Stimulated activated CD8-positive, alpha-beta memory T cell treated with anti-CD3 and anti-CD28 coated beads, Interleukin-4, amount 100 ng/mL, for 24 hours (primary cell): ENCODE measurements at places on chromosomes 2 and 18.

DNA sequence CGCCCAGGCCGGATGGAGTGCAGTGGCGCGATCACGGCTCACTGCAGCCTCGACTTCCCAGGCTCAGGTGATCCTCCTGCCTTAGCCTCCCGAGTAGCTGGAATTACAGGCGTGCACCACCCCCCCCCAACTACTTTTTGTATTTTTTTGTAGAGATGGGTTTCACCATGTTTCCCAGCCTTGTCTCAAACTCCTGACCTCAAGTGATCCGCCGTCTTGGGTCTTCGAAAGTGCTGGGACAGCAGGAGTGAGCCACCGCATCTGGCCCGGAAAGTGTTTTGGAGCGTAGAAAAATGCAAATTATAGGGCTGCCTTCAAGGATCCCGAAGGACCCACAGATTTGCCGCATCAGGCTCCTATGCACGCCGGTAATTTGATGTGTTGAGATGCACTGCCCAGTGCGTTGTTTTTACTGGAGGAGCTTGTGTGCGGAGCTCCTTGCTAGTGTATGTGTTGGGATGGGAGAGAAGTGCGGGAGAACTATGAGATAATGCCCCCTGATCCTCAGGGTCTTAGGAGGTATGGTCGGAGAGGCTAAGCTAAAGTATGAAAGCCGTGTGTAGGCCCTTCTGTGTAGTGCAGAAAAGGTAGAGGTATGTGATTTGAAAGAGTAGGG, 1.2 kb upstream of the CLASP1 start:
- no peak for DNase-seq

DNA sequence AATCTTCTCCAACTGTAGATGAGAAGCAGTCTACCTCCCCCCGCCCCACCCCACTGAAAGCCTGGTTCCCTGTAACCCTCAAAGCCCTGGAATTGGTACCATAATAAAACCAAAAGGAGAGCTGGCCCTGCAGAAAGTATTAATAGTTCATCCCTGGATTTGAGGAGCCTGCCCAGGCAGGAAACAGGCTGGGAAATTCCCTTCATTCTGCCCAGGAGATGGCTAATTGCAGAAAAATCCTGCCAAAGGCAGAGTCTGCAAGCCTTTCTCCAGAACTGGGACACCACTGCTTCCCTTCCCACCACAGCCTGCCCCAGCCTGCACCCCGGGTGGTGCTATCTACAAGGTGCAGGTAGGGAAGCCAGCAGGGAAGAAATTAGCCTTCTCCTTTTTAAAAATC, 16.3 kb downstream of the GKN2 start:
- DNase-seq: no peak

DNA sequence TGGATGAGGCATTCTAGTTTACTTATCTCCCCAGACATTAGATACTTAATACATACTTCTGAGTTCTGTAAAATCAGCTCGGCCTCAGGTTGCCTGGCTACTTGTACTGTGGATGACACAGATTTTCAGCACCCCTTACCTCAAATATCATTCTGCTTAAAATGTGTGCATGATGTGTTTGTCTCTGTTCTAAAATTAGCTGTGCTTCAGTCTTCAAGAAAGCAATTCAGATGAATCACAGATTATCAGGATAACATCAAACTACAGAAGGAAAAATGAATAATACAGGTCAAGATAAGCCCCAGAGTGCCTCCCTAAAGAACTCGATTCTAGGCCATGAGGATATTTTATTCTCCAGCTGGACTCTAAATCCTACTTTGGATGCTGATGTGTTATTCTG, 21.3 kb upstream of the MAPRE2 start:
- no peak for DNase-seq

- DNase-seq: no peak
Observed at GRCh38 chr2:124450481-124450880, 425.4 kb downstream of the CNTNAP5 start.

GRCh38 chr2:145207884-145208283, 688.0 kb upstream of the ZEB2 start:
- DNase-seq: no peak

DNA sequence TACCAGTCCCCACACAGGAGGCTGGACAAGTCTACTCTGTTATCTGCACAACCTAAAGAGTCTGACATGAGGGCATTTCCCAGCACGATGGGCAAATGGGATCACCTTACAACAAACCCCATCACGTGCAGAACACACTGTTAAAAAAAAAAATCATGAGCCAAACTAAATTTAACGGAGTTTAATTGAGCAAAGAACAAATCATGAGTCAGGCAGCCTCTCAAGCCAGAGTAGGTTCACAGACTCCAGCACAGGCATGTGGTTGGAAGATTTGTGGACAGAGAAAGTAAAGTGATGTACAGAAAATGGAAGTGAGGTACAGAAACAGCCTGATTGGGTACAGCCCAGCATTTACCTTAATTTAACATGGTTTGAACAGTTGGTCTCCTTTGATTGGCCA, 59.9 kb downstream of the KYNU start:
- no peak for DNase-seq

GRCh38 chr18:75376004-75376403, 51.5 kb downstream of the SMIM21 start:
- no peak for DNase-seq

- no peak for DNase-seq
Observed at GRCh38 chr2:2399396-2399795, 68.3 kb upstream of the MYT1L start.

DNA sequence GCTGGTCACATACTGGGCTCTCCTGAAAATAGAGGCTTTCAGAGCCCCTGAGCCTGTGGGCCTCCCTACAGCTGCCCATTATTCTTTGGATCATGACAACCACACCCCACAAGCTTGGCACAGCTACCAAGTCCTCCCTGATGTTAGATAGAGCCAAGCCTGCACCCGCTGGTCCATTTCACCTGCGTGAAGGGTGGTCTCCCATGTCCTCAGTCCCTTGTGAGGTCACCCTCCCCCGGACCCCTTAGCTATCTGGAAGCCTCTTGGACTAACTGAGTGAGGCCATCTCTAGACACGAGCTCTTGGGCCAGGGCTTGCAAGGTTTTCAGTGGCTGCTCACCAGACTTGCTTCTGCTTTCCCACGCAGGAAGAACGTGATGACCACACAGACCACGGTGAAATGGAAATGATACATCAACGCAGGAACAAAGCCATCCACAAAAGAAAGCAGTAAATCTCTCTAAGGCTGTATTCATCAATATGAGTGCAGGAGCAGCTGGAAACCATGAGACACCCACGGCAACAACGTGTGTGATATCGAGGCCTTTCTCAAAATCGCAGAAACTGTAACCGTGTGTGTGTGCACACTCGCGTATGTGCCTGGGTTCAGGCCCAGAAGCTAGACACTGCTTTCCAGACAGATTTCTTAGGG, 10.1 kb upstream of the MAL start:
- DNase-seq: no peak

DNA sequence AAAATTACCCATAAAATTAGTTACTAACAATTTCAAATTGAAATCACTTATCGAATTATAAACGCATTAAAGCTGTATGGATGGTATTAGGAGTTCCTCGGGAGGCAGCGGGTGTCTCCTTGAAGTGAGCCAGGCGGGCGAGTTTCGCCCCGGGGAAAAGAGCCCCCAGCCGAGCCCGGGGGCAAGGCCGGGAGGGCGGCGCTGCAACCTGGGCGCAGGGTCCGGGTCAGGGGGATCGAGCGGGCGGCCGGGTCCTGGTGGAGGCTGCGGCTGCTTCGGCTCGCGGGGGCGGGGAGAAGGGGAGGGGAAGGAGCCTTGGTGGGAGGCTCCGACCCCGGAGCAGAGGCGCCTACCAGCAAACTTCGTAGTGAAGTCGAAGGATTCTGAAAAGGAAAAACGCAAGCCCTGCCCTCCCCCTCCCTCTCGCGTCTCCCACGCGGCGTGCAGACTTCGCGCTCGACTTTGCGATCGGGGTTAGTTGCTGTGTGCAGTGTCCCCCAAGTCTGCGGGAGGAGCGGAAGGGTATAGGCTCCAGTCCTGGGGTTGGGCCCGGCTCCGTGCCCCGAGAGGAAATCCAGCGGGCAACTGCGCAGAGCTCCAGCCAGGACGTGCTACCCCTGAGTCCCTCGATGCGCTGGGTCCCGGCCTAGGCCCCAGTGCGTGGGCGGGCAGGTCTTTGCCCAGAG, 140.8 kb downstream of the MEIS1 start:
- DNase-seq: no peak

- DNase-seq: no peak
Observed at GRCh38 chr2:9112079-9112721, 94.4 kb upstream of the ASAP2 start.

DNA sequence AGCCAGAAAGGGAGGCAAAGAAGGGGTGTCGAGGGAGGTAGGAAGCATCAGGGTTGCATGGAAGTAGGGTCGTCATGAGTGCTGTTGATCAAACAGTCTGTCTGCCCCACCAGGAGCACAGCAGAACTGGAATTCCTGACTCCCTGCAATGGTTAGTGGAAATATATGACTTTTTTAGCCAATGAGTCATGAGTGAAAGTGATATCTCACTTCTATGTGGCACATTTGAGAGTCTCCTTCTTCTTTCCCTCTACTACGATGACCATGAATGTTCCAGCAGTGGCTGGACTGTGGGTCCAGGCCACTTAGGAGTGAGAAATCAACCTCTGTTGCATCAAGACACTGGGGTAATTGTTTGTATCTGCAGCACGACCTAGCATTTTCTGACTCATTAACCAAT, 199.5 kb downstream of the TTC32 start:
- DNase-seq: no peak

DNA sequence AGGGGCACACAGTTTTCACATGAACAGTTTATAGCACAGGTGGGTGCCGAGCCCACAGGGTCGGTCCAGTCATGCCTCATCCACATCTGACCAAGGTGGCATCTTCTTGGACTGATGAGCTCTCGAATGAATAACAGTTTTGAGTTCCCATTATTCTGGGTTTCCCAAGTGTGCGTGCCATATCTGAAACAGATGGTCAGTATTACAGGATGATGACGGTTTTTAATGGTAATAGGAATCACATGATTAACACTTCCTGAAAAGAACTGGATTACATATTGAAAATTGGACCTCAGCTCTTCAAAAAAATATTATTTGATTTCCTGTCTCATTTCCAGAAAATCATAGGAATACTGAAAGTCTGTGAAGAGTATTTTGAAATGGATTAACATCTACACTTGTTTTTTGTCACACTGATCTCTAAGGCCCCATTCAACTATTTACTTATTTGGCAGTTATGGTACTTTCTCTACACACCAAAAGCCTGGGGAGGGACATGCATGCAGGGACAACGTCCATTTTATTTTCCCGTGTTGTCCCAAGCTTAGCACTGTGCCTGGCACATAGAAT, 22.2 kb upstream of the NAB1 start:
- DNase-seq: no peak

DNA sequence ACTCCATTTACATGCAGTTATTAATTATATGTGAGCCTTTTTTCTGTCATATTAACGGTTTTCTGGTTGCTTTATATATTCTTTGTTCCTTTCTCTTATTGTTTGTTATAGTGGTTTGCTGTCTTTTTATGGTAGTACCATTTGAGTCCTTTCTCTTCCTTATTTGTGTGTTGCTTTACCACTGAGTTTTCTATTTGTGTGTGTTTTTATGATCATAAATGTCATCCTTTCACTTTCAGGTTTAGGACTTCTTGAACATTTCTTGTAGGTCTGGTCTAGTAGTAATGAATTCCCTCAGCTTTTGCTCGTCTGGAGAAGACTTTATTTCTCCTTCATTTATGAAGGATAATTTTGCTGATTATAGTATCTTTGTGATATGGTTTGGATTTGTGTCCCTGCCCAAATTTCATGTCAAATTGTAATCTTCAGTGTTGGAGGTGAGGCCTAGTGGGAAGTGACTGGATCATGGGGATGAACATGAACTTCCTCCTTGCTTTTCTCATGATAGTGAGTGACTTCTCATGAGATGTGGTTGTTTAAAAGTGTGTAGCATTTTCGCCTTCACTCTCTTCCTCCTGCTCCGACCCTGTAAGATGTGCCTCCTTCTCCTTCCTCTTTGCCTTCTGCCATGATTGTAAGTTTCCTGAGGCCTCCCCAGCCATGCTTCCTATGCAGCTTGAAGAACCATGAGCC, 11.5 kb downstream of the GCC2 start:
- no peak for DNase-seq

- no peak for DNase-seq
Observed at GRCh38 chr18:44917216-44918141, 236.8 kb downstream of the SETBP1 start.

DNA sequence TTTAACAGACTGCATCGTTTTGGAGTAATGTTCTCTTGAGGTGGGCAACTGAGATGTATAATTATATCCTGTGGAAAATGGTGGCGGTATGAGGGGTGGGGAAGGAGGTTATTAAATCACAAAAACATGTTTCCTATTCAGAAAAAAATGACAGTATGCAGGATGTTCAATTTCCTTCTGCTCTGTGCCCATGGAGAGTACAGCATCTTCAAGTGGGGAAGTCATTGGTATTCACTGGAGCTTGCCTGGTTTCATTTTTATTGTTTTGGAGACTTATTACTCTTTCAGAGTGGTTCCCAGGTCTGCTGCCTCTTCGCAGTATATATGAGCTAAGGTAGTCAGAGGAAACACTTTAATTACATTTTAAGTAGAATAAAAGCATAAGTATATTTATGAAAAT, 318.8 kb upstream of the RAB12 start:
- no peak for DNase-seq

GRCh38 chr2:46010925-46011490, 286.2 kb upstream of the EPAS1 start:
- no peak for DNase-seq

DNA sequence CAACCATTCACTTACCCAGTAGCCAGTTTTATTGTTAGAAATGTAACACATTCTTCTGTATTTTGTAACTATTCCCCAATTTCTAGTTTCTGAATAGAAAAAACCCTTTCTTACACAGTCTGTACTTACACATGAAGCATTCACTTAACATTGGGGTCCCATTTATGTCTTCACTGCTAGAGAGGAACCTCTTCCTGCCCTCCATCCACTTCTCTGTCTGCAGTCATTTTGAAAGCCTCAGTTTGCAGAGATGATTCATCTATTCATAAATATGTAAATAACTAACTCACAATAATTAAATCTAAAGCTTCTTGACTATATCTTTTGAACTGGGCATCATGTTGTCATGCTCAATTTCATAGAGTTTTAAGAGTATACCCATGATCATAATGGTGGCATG, 55.9 kb downstream of the ZRANB3 start:
- DNase-seq: no peak

GRCh38 chr2:24577481-24577880, 86.4 kb downstream of the NCOA1 start:
- DNase-seq: no peak

DNA sequence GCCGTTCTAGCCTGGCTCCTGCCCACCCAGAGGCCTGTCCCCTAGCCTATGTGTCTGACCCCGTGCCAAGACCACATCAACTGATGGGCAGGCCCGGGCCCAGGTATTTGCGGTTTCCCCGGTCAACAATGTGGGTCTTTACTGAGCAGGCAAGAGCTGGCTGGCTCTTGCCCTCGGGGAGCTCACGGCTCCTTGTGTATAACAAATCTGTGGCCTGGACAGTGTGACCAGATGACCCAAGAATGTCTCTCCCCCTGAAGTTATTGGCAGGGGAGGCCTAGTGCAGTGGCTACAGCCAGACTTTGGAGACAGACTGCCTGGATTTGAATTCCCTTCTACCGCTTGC, 179.6 kb downstream of the KLHL29 start:
- DNase-seq: no peak
